Stimulated activated CD4-positive, alpha-beta T cell treated with anti-CD3 and anti-CD28 coated beads, Interleukin-15, amount 100 ng/mL, for 1 hour (primary cell): ENCODE measurements at places on chromosomes 3 and 15.

GRCh38 chr15:79357566-79357965 lies 46.7 kb downstream of the TMED3 start:
- DNase-seq: no peak

GRCh38 chr3:119538772-119539171 lies 20.6 kb downstream of the CD80 start:
- DNase-seq: no peak

DNA sequence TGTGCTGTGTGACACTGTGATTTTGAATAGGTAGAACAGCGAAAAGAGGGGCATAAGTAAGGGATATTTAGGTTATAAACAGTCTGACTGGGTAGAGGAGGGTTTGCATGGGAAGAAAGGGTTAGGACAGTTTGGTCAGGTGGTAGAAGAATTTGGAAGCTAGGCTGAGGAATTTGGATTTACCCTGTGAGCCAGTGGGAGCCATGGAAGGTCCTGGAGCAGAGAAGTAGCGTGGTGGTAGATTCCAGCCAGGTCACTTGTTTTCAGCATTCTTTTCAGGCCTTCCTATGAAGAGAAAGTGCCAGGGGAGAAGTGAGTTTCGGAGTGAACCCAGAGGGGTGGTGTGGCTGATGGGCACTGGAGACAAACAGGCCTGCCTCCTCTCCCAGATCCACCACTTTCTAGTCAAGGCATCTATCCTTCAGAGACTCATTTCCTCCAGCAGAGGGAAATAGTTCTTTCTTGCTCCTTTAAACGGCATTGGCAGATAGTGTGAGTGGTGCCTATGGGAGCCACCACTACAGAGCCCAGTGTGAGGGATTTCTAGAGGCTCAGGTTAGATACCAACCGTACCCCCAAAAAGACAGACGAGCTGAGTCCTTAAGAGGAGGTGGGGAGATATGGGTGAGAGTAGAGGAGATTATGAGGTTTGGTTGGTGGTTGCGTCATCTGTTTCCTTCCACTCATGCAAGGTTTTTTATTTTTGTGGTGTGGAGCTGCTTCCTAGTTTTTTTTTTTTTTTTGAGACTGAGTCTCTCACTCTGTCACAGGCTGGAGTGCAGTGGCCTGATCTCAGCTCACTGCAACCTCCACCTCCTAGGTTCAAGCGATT lies 21.2 kb downstream of the PXK start:
- no peak for DNase-seq

DNA sequence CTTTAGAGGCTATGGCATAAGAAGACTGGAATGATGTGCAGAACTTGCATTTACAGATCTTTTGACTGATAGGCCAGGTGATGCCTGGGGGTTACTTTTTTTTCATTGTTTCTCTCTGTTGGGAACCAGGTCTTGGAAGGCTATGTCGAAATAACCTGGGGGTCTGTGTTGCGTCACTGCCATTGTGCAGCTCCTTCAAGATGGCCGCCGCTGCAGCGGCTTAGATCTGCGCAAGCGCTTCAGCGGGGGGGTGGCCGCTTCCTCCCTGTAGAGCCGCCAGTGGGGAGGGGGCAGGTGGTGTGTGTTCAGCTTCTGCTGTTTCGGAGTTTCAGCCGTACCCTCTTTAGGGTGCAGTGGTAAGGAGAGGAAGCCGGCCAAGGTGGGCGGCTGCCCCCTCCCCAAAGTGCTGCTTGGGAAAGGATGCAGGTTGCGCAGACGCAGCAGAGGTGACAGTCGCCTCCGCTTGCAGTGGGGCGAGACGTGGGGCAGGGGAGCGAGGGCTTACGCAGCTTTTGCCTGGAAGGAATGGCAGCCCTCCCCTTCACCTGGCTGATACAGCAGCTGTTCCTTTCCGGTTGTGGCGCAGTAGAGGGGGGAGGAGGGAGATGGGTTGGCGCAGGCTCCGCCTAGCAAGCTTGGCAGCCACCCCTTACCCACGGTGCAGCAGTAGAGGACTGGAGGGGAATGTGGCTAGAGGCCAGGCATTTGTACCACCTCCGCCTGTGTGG lies 1.5 kb downstream of the SNRPN start:
- DNase-seq: peak; percentile 57

DNA sequence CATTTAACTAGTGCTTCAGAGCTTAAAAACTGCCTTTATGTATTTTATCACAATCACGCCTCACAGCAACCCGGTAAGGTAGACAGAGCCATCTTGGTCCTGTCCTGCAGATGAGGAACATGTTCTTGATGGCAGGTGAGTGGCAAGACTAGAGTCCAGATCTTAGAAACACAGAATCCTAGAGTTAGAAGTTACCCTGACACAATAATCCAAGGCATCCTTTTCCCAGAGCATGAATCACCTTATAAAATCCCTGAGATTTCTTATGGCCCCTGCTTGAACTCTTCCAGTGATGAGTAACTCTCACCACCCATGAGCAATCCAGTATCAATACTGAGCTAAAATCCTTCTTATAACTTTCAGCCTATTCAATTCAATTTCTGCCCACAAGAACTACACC lies 16.9 kb downstream of the POPDC2 start:
- DNase-seq: no peak

DNA sequence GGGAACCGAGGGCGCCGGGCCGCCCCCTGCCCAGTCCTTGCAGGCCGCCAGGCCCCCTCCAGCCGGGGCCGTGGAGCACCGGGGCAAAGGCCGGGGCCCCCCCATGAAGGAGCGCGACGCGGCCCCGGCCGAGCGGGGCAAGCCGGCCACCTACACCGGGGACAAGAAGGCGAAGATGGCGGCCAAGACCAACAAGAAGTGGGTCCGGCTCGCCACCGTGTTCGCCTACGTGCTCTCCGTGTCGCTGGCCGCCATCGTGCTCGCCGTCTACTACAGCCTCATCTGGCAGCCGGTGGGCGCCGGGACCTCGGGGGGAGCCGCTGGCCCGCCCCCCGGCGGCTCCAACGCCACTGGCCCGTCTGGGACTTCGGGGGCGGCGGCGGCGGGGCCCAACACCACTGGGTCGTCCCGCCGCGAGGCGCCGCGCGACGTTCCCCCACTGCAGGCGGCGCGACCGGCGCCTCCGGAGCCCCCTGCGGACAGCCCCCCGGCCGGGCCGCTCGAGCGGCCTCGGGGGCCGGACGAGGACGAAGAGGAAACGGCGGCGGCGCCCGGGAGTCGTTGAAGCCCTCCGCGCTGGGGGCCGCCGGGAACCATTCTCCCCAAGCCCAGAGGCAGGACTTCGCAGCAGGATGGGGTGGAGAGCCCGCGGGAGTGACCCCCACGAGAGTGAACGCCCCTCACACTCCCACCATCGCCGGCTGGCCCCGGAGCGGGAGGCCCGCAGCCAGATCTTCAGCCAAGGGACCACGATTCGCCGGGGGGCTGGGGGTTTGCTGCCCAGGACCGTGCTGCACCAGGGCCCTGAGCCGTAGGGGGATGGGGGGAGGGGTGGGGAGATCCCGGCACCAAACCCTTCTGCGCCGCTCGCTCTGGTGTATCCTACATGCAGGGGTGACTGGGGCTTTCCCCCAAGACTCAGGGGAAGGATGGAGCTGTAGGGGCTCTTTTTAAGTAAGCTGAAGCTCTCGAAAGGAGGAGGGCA lies 753 bp downstream of the INAFM2 start:
- no peak for DNase-seq

DNA sequence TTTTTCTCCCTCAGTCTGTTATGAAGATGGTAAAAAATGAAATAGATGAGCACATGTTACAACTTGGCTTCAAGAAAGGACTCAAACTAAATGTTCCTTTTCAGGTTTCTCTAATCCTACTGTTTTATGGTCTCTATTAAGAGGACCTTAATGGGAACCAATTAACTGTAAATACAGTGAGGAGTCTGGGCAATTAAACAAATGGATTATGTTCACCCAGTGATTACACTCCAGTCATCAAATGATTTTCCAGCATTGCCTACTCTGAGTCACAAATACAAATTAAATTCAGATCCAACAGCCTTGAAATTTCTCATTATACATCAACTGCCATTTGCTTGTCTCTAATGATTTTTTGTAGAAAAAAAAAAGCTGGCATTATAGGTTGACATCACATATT lies 129.2 kb downstream of the NEK10 start:
- DNase-seq: no peak

DNA sequence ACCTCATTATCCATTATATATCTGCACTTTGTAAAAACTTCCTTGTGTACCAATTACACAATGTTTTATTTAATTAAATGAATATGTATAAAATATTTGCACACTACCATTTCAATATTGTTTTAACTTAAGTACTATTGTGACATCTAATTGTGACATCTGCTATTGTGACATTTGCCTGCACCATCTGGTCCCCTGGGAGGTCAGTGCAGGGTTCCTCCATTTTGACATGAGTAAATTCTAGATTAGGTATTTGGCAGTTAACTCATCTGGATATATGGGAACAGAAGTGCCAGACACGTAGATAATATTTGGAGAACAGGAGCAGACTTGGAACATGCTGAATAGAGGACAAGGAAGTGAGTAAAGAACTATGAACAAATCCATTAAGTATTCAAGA lies 332.1 kb downstream of the VGLL3 start:
- no peak for DNase-seq

GRCh38 chr15:81948751-81949150 lies 97.1 kb downstream of the MEX3B start:
- DNase-seq: no peak

DNA sequence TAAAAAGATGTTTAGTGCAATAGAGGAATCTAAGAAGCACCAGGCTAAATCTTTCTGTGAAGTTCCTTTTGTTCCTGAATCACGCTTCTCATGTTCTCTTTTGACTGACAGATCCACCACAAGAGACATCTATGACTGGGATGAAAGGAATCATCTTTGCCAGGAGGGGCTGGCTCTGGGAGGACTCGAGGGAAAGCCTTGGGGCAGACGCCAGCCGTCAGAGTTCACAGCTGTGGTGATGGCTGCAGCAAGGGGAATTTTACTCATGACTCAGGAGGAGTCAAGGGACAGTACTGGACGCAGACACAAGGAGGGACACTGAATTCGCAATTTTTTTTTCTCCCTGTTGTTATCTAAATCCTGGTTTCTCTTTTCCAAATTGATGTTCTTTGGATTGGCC lies 38.7 kb downstream of the C3orf38 start:
- DNase-seq: no peak

DNA sequence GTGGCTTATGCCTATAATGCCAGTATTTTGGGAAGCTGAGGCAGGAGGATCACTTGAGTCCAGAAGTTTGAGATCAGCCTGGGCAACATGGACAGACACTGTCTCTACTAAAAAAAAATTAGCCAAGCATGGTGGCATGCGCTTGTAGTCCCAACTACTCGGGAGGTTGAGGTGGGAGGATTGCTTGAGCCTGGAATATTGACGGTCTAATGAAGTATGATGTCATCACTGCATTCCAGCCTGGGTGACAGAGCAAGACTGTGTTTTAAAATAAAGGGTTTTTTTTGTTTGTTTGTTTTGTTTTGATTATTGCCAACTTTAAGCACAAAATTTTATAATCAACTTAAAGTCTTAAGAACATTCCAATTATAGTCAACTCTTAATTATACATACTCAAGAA lies 6.8 kb downstream of the PLSCR1 start:
- no peak for DNase-seq

- no peak for DNase-seq
Observed at GRCh38 chr3:191424881-191425280, 36.1 kb upstream of the PYDC2 start.

GRCh38 chr3:169146179-169146665 lies 517.3 kb downstream of the MECOM start:
- no peak for DNase-seq

DNA sequence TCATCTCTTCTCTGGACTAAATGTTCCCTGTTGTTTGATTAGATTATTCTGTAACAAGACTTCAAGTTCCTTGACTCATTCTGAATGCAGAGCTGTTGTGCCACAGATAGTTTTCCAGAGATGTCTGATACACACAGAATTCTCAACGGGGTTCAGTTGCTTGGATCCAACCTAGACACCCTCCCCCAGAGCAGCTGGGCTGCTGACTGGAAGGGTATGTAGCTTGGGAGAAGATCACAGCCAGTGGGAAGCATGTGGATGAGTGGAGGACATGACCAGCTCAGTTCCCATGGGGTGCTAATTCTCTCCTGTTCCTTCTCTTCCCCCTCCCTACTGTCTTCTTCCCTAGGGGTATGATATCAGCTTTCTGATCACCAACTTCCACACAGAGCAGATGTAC lies 6.6 kb upstream of the TTLL3 start:
- no peak for DNase-seq

DNA sequence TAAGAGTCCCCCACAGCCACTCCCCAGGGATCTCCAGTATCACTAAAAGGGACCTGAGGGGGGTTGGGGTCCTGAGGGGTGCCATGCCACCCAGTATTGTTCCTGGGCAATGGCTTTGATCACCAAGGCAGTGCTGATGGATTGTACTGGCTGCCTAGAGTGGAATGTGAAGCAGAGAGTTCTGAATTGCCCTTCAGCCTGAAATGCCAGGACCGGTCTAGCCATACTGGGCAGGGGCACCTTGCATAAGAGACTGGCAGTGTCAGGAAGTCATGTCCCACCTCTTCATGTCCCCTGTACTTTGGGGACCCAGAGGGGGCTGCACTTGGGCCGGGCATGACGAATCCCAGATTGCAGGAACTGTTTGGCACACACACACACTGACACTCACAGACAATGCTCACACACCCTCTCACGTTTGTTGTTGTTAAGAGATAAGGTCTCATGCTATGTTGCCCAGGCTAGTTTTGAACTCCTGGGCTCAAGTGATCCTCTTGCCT lies 4.5 kb upstream of the TKT start:
- no peak for DNase-seq

GRCh38 chr3:57382933-57383332 lies 90.4 kb upstream of the ASB14 start:
- DNase-seq: no peak

DNA sequence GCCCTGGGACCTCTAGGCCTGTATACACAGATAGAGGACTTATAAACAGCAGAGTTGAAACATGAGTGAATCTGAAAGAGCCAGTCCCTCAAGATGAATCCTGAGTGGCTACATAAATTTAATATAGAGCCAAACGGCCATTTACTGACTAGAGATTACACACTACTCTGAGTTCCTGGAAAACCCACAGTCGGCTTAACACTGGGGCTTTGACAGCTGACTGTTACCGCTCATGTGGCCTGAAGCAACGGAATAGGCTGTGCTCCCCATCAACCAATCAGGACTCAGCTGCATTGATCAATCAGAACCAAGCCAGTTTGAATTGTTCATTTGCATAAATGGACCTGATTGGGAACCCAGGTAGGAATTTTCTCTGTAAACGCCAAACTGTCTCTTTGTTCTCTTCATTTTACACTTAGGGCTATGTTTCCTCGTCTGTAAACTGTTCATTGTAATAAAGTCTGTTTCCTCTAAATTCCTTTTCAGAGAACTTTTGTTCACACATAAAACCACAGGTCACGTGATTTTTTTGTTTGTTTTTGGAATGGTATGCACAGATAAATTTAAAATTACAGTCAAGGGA lies 40.5 kb downstream of the CCNL1 start:
- DNase-seq: no peak

DNA sequence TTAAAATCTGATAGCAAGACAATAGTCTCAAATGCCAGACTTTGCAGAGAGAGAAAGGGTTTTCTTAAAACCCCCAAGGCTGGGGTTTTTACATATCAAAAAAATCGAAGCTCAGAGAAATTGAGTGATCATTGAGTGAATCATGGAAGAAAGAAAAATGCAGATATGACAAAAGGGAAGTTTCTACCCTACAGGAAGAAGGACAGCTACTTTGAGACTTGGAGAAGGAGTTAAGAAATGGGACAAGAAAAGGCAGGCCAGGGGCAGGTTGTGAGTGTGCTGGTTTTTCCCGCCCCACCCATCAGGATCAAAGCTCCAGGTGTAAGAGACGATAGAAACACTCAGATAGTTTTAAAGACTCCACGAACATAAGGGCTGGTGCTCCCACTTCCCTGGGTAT lies 18.6 kb downstream of the TMEM158 start:
- no peak for DNase-seq
